Activated naive CD4-positive, alpha-beta T cell treated with anti-CD3 and anti-CD28 coated beads, Interleukin-2, amount 10 ng/mL, durations not matched to agents 7 days and 5 days (primary cell): ENCODE measurements at places on chromosomes 12 and 14.

- no peak for DNase-seq
These were observed 58.9 kb upstream of the TMTC2 start for GRCh38 chr12:82627799-82628198.

- DNase-seq = no peak
These were observed 31.4 kb downstream of the P2RX4 start for GRCh38 chr12:121241156-121241970.

DNA sequence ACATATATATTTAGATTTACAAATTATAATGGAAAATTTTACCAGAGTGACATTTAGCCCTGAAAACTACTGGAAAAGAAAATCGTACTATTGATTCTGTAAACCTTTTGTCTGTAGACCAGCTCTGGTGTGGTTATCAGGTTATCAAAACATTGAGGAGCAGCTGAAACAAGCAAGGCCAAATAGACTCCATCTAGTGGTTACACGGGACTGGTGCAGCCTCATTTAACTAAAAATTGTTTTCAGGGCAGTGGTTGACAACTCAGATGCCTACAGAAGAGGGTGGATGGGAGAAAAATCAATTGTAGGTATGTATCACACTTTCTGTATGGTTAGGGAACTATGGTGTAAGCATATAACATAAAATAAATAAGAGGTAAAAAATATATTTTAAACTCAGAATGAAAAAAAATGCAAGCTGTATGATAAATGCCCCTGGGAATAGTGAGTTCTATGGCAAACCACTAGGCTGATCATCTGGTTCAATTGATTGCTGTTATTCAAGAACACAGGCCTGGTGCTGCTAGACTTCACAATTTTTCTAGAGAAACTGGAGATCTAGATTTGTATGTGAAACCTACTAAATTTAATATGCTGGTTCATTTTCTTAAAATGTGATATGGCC, 51.2 kb downstream of the ACSS3 start:
- no peak for DNase-seq

DNA sequence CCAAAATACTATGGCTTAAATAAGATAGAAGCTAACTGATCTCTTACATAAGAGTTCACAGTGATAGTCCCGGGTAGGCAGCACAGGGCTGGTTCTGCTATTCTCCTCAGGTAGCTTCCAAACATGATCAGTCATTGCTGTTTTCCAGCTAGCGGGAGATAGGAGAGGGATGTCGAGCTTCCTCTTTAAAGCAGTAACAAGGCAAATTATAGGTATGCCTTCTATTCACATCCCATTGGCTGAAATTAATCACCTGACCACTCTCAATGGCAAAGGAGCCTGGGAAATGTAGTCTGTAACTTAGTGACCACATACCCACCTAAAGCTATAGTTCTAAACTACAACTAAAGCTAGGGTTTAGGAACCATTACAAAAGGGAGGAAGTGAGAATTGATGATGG, 34.5 kb upstream of the VRK1 start:
- peak; percentile 23 for DNase-seq

DNA sequence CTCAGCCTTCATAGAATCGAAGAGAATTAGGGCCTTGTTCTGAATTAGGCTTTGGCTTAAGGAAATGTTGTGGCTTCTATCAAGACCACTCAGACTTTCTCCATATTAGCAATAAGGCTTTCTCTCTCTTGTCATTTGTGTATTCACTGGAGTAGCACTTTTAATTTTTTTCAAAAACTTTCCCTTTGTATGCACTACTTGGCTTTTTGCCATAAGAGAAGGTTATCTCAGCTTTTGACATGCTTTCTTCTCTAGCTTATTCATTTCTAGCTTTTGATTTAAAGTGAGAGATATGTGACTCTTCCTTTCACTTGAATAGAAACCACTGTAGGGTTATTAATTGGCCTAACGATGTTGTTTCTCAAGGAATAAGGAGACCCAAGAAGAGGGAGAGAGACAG, 244.2 kb downstream of the GPHN start:
- DNase-seq = no peak

- no peak for DNase-seq
These were observed 108.2 kb upstream of the MED13L start for GRCh38 chr12:116385486-116386217.

- DNase-seq = no peak
These were observed 21.5 kb downstream of the RASSF9 start for GRCh38 chr12:85814741-85815140.

DNA sequence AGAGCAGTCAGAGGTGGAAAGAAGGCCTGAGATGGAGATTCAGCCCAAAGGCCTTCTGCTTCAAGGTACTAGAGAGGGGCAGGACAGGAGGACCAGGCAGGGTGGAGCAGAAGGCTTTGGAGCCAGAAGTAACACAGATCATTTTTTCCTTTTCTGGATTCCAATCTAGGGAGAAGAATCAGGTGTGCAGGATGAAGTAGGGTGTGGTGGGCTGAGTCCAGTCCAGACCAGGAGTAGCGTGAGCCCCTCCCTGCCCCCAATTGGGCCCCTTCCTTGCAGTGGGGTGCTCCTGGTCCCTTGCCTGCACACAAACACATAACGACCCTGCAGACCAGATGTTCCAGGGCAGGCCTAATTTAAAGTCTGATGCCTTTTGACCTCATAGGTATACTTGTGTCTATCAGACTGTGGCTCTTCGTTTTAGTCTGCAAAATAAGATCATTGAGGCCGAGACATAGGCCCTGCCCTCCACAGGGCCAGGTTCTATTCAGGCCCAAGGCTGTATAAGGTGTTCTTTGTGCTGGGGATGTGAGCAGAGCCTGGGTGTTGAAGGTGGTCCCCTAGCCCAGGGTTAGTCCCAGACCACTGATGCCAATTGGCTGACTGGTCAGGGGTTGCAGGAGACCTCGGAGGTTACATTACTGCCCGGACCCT, 1.0 kb upstream of the NYNRIN start:
- no peak for DNase-seq

DNA sequence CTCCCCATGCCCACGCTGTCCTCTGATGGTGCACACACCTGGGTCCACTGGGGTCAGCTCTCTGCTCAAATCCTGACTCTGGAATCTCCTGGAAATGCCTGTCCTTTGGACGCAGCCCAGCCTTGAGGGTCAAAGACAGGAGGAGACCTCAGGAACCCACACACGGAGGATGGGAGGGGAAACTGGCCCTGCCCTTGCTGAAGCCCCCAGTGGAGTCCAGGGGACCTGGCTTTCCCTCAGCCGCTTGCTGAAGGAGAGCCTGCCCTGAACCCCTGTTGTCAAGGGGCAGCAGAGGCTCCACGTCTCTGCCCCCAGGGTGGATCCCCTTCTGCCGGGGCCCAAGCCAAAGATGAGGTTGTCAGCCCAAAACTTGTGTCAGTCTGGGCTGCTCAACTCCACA, 16.9 kb downstream of the GALNT9 start:
- no peak for DNase-seq

DNA sequence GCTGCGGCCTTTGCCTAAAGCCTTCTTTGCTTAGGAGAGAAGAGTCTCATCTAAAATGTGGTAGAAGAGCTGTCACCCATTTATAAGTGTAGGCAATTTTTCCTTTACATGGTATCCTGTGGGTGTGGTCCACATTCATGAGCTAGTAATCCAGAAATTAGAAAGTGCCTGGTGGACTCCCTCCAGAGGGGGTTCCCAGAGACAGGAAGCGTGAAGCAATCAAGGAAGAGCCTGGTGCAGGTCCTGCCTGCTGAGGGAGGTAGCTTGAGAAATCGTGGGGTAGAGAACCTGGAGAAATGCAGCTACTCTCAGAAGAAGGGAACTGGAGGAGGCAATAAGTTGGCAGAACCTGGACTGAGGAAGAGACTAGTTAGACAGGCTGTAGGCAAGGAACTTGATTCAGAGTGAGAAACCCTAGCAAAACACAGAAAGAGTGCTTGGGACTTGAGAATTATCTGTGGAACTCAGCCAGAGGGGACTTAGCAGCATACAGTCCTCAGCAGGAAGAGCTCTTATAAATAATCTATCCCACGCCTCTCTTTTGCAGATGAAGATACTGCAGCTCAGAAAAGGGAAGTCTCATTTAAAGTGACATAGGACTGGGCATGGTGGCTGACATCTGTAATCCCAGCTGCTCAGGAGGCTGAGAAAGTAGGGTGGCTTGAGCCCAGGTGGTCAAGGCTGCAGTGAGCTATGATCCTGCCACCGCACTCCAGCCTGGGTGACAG, 182.4 kb upstream of the CCND2 start:
- DNase-seq = no peak

DNA sequence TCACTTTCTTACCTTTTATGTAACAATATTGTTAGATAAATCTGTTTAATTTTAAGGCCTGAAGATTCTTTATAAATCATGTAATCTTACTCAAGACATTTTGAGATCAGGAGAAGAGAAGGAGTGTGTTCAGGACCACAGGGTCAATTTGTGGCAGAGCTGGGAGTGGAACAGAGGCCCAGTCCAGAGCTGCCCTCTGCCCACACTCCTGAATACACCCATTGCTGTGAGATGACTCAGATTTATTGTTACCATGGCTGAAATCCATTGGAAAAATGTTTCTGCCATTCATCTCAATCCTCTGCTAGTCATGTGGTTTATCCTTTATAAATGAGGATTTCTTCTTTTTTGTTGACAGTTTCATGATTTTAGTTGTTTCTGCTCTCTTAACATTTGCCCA, 100.5 kb upstream of the STXBP6 start:
- no peak for DNase-seq

GRCh38 chr14:96991226-96991625, 194.0 kb downstream of the VRK1 start:
- DNase-seq = no peak

GRCh38 chr14:89184952-89185351, 232.1 kb downstream of the FOXN3 start:
- no peak for DNase-seq

GRCh38 chr14:47186486-47186885, 488.9 kb downstream of the MDGA2 start:
- DNase-seq = no peak

- DNase-seq = no peak
These were observed 3.3 kb upstream of the USP44 start for GRCh38 chr12:95554532-95555071.

DNA sequence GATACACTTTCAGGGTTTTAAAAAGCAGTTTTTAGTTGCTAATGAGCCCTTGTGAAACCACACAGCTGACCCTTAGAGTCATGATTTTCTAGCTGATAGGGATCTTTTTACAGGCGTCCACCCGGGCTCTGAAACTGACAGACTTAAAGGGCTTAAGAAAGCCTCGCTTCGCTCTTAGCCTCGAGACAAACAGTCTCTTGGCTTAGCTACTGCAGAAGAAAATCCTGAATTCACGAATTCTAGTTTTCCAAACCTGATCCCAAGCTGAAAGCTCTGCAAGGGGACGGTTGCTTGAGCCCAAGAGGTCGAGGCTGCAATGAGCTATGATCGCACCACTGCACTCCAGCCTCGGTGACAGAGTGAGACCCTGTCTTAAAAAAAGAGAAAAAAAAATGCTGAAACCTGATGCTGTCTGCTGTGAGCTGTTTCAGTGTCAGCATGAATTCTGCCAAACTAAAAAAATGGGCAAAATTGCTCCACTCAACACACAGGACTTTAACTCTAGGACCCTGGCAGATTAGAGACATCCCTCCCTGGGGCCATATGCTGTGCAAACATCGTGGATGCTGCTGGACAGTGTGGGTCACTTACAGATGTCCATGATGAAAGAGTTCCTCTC, 3.1 kb upstream of the HPD start:
- DNase-seq = no peak

DNA sequence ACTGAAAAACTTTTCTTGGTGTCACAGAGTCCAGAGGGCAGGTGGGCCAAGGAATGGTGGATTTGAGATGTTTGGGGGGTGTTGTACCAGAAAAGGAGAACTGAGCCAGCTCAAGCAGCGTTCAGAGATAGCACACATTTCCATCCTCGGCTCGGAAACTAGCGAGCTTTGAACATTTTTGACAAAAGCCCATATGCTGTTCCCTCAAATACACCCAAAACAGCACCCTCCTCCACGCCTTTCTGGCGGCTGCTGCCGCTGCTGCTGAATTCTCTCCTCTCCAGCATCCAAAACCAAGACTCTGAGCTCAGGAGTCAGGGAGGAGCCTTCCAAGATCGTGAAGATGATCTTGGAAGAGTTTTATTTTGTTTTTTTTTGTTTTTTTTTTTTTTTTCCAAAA, 961 bp downstream of the SRRM4 start:
- no peak for DNase-seq

GRCh38 chr12:84805474-84805858, 107.1 kb downstream of the SLC6A15 start:
- DNase-seq = no peak

GRCh38 chr12:127898616-127899015, 368.4 kb upstream of the TMEM132C start:
- DNase-seq = no peak

DNA sequence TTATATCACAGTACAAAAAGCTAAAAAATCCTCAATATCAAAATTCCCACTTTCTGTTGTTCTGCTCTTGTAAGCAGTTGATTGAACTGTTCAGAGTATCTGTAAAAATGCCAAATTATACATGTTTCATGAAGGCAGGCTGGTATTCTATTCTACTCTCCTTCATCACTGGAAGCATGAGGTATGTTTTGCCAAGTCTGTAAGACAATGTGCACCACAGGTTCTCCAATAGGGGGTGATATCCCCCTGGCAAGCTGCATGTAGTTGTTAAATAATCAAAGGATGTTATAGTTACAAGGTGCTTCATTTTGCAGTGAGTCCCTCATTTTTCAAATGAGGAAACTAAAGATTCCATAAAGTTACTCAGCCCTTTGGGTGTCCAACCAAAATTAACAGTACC, 15.1 kb upstream of the NEK9 start:
- peak; percentile 36 for DNase-seq

DNA sequence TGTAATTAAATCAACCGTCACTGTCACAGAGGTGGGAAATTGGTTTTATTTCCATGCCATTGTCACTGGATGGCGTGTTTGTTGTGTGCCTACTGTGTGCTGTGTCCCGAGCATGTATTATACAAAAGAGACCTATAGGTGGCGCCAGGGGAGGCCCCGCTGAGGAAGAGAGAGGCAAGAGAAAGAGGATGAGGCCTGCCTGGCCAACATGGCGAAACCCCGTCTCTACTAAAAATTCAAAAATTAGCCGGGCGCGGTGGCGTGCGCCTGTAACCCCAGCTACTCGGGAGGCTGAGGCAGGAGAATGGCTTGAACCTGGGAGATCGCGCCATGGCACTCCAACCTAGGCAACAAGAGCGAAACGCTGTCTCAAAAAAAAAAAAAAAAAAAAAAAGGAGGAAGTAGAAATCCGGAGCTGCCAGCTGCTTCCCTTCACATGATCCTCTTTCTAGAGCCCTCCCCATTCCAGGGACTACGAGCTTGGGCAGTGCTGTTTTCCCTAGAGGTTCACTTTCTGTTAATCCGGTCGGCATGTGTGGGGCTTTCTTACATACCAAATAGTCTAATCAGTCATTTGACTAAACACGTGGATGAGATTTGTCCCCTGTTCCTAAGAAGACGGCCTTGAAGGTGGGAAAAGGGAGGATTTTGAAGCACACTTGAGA, 6.4 kb upstream of the CCDC175 start:
- DNase-seq = no peak

DNA sequence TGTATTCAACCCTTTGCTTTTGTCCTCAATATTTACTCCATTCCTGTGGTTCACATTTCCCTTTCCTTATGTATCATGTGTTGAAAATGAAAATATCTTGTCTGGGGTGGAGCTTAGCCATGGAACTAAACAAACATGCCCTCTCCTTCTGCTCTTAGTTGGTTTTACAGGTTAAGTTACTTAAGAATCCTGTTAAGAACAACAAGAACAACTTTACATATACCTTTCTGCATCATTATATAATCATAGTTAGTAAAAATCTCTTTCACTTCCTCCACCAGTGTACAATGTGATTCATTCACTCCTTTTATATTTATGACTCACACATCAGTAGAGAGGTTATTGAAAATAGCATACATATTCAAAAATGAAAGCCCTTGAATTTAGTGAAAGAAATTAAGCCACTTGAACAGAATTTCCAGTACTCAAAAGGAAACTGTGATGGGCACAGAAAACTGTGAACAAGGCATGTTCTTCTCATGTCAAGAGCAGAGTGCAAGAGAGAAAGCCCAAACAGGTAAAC, 307.7 kb downstream of the CCDC91 start:
- no peak for DNase-seq
